ENCODE measurements at places on chromosomes 2 and 18. TPM values are rescaled to one million over a fixed set of nuclear protein-coding genes. Genes with fewer than 3 reads are reported as not detected.

The WNT6 gene
- total RNA-seq = not detected

The PAPOLG gene
- 14.0 TPM for total RNA-seq

The ANKRD30BL gene
- total RNA-seq = not detected

The DSC3 gene
- under 0.01 TPM for total RNA-seq

The ZC3H6 gene
- 2.7 TPM for total RNA-seq

The EFHD1 gene
- not detected for total RNA-seq

Data from subcutaneous preadipocyte (primary cell).